ENCODE measurements at places on chromosomes 6 and 20. TPM values are rescaled to one million over a fixed set of nuclear protein-coding genes. Genes with fewer than 3 reads are reported as not detected.

Gene COX4I2
- total RNA-seq: not detected

Gene CST4
- not detected for total RNA-seq

Gene IPCEF1
- 2.6 TPM for total RNA-seq

Gene MAK
- not detected for total RNA-seq

Gene STX7
- total RNA-seq: 53.4 TPM

Gene MUC22
- total RNA-seq: not detected

Gene PRR18
- total RNA-seq: not detected

Gene LINC00237
- not detected for total RNA-seq

Gene ARMH2
- total RNA-seq: not detected

Gene SCUBE3
- 1.3 TPM for total RNA-seq

Gene SNAP91
- total RNA-seq: not detected

Gene PRDM13
- total RNA-seq: not detected

Gene MOG
- not detected for total RNA-seq

Gene HTR1E
- not detected for total RNA-seq

Measured in tibial nerve (tissue), 4 donors.